NCI-H1930 (cell line): ENCODE measurements at places on chromosomes 11 and 22.

GRCh38 chr11:34905666-34906065 lies 10.5 kb downstream of the APIP start:
- DNase-seq, result no peak

DNA sequence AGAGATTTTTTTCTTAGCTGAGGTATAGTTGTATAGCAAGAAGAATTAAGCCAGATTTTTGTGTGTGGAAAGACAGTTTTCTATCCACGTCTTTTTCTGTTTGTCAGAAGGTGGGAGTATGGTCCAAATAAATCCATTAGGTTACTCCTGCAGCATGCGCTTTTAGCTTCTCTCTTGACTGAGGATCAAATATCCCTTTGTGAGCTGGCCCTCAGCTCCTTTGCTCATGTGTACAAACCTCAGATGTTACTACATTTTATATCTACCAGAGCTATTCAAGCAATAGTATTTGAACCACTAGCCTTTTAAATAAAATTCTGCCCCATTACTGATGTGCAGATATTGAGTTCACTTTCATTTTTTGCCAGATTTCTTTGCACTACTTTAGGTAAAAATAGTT lies 8.8 kb upstream of the SIDT2 start:
- DNase-seq, result no peak

DNA sequence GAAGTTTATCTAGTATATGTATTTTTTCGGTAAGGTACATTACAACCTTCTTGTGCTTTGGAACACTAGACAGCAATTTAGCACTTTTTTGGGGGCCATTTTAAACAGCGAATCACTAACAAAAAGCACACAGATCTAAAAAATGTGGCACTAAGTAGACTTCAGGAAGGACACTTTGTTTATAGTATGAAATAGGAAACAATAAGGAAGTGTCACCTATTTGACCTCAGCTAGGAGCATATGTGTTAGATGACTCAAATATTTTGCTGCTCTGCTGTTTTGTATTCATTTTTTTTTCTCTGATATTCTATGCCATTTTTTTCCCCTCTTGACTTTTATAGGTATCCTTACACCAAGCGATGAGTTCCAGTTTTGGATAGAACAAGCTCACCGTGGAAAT lies 5.6 kb downstream of the DYNC2H1 start:
- no peak for DNase-seq

GRCh38 chr11:121328967-121329679 lies 36.6 kb downstream of the SC5D start:
- DNase-seq, result no peak

DNA sequence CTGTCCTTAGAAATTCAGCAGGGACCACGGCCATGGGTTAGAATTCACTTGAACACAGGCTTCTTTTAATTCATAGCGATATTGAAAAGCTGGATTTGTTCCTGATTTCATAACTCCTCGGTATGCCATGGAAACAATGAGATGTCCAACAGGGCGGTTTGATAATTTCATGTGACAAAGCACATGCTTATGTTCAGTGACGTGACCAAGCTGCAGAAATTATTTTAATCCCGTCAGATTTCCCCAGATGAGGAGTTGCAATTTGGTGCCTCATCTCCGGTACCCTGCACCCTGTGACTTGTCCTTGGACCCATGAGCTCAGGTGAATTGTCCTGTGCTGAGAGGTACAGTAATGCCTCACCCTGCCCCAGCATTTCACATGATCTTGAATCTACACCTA lies 81.7 kb downstream of the C11orf91 start:
- no peak for DNase-seq

DNA sequence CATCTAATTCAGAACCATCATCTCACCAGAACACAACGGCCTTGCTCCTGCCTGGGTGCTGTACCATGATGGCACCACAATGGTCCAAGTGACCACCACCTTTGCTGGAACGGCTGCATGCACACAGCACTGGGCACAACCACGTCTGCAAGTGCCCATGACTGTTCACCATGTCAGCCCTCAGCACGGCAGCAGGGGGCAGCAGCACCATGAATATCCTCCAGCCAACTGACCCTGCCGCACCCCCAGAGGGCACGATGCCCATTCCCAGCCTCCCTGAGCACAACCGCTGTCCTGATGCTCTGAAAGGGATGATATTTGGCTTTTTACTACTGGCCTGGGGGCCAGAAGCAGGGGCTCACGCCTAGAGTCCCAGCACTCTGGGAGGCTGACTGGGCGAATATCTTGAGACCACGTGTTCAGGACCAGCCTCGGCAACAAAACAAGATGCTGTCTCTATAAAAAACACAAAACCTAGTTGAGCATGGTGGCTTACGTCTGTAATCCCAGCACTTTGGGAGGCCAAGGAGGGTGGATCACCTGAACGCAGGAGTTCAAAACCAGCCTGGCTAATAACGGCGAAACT lies 25.7 kb downstream of the DRD4 start:
- DNase-seq, result no peak

GRCh38 chr11:67311051-67311555 lies 7.8 kb downstream of the SSH3 start:
- no peak for DNase-seq

DNA sequence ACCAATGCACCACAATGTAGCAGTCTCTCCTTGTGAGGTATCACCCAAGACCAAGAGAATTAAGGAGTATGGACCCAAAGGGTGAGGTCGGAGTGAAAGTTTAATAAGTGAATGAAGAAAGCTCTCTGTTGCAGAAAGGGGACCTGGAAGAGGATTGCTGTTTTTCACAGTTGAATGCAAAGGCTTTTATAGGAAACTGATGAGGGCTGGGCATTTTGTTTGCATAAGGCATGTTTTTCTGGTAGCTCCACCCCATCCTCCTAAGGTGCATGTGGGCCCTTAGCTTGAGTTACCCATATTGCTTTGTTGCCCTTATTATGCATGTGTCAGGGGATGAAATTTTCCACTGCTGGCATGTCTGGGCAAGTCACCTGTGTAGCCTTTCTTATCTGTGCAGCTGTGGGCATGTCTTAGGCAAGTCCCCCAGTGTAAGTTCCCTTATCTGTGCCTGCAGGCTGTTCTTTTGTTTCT lies 64.7 kb downstream of the BDNF start:
- DNase-seq, result no peak

DNA sequence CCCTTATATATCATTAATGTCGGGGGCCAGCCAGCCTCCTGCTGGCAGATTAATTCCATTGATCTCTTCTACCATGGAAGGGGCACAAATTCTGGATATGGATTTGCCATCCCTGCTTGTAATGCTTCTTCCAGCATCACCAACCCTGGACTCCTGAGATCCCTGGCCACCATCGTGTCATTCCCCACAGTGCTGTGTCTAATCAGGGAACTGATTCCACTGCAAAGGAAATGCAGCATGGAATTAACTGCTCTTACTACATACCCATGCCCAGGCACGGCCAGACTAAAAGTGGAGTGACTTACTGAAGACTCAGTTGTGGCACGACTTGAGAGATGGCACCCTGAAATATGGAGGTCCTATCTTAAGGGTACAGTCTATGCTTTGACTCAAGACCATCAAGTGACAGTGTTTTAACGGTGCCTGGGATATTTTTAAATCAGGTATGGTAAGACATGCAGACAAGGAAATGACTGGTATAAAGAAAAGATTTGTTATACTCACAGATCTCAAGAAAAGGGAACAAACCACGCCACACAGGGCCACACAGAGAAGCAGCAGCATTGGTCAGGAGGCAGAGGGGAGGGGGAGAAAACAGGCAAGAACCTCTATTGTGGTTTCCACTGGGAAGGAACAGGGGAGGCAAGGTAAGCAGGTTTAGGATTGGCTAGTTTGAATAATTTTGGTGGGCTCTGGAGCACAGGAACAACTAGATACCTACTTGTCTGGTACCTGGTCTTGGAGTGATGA lies 65.1 kb downstream of the IGLL5 start:
- DNase-seq, result no peak

GRCh38 chr11:396948-397548 lies 3.0 kb downstream of the PKP3 start:
- DNase-seq, result peak; percentile 89

- no peak for DNase-seq
Measured at GRCh38 chr11:16778286-16778685, 39.8 kb downstream of the C11orf58 start.

DNA sequence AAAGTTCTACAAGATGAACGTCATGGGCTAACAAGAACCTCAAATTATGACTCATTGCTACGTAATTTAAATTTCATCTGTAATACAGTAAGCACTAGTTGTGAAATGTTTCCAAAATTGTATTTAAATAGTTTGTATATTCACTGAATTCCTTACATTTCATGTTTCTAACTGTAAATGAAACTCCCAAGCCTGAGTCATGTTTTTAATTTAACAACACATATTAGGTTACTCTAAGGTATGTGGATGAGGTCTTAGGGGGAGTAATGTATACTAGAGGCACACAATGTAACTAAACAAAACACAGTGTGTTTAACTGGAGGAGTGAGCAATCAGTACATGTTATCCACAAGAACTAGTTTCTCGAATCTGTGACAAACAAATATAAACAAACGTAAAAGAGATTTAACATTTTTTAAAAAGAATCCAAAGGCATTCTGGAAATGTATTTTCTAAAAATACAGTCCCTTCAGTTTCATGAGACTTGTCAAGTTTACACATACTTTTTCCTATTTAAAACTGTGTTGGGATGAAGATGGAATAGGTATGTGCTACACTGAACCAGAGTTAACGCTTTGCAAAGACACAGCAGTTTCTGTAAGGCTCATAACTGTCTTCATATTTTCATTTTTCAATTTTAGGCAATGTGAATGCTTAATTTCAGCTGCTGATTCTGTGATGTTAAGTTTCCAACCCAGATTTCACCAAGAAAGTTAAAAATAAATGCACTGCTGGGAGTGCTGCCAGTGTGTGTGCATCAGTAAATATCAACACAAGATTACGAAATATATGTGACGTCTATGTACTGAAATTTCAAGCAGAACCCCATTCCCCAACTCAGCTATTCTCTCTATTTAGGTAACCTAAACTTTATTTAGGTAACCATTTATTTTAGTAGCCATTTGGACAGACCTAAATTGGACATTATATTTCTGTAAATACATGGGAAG lies 52.6 kb downstream of the PITPNB start:
- no peak for DNase-seq

GRCh38 chr11:78828676-78829075 lies 254.0 kb upstream of the NARS2 start:
- no peak for DNase-seq

DNA sequence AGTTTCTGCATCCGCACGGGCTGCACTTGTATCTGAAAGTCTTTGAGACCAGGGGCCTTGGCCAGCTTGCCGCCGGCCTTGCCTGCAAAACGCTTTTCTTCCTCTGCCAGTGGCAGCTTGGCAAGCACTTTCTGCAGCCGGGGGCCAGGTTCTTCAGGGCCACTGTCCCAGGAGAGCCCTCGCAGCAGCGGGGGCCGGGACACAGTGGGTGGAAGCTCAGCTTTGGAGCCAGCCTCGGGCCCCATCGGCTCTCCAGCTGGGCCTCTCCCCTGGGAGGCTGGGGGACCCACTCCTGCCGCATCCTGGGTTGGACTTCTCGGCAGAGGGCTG lies 57.5 kb upstream of the LYVE1 start:
- no peak for DNase-seq

DNA sequence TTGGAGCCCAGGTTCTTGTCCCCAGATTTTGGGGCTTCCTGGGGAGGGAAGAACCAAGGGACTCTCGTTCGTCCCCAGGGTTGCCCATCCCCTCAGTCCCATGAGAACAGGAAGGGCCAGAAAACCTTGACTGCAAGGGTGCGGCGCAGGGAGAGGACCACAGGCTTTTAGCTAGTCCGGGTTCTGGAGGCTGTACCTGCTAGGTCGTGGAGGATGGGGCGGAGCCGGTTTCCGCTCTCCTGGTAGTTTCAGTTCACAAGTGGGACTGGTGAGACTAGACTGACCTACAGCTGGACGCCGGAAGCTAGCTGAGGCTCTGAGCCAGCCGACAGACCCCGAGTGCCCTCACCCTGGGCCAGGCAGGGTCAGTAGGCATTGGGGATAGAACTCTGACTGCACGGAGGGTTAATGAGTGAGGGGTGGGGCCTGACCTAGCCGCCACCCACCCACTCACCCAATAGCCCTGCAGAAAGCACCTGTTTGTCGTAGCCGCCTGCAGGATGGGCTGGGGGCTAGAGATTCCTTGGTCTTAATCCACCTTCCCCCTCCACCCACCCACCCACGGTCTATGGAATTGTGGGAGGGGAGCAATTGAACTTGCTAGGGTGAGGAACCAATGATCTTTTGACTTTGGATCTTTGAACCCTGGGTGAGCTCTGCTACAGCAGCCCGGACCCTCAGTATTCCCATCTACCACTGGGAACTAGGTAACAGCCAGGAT lies 1.5 kb downstream of the MAFF start:
- DNase-seq, result no peak

DNA sequence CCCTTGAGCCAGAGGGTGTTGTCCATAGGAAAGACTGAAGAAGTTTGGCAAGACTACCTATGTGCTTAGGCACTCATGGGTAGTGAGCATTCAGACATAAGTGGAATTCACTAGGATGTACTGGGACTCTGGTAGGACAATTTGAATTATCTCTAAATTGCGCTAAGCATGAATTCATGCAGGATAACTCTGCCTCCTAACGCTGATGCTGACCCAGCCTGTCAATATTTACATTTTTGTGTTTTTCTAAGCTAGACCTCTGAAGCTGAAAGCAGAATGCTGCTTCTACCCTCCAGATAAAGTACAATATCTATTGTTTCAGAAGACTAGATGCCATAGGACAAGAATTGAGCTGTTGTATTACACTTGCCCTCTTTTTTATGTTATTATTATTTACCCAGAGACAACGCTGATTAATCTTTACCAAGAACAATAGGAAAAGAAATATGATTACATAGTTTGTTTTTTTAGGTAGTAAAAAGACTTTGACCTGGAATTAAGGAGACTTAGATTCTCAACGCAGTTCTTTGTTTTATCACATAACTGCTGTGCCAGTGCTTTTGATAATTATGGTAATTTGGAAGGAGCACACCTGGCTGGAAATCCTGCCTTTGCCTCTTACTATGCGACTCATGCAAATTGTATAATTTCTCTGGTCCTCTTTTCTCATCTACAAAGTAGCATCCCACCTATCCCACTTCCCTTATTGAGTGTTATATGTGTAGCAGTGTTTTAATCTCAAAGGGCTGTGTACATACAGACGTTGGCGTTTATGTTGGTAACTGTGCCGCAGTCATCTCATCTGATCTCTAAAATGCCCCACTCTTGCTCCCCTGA lies 21.2 kb upstream of the GRAMD1B start:
- no peak for DNase-seq

GRCh38 chr22:38033522-38034277 lies 23.5 kb upstream of the PICK1 start:
- DNase-seq, result no peak

- no peak for DNase-seq
Measured at GRCh38 chr11:75677275-75677674, 8.4 kb upstream of the MAP6 start.

- DNase-seq, result no peak
Measured at GRCh38 chr11:65132988-65133700, 1.2 kb downstream of the SYVN1 start.

- no peak for DNase-seq
Measured at GRCh38 chr11:46330563-46331281, 16.5 kb upstream of the DGKZ start.
